Upper lobe of right lung (tissue), 1 donor: ENCODE measurements at places on chromosomes 4 and X.

DNA sequence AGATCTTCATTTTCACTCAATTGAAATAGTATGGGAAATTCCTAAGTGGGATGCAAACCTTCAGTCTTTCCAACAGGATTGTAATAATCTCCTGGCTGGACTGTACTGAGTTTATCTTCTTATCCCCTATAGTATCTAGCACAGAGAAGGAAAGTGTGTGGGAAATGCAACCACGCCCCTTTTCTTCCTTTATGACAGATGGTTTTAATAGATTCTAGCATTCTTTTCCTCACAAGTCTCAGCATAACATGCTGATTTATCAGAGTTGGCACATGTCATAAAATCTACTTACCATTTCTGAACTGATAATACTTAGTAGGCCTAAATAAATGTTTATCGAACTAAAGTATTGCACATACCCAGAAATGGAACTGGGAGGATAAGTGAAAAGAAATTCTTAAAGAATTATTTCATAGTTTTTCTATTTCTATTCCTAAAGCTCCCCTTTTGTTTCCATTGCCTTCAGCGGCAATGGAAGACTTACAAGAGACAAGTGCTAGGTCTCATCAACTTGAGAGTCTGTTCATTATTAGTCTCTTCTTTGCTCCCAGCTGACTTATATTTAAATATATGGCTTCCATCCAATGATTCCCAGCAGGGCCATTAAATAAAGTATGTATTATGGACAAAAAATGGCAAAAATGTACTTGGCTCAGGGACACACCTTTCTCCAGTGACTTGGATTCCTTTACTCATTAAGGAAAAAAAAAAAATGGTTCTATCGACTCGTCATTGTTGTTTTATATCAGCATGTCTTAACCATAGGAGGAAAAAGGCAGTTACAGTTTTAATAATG, 484.5 kb downstream of the IL1RAPL1 start:
- no peak for DNase-seq

DNA sequence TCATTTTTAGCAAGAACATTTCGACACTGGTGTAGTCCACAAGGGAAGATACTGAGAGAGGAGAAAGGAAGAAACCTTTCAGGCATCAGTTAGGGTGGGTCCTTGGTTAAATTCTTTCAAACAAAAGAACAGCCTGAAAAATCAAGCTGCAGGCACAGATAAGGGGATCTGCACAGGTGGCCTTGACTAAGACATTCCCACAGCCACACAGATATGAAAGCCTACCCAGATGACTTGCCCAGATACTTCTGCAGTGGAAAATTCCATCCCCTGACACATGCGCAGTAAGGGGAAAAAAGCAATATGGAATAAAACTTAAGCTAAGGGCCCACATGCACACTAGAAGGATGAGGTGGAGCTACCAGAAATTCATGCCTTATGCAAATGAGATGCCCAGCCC, 8.9 kb upstream of the TMEM165 start:
- no peak for DNase-seq

DNA sequence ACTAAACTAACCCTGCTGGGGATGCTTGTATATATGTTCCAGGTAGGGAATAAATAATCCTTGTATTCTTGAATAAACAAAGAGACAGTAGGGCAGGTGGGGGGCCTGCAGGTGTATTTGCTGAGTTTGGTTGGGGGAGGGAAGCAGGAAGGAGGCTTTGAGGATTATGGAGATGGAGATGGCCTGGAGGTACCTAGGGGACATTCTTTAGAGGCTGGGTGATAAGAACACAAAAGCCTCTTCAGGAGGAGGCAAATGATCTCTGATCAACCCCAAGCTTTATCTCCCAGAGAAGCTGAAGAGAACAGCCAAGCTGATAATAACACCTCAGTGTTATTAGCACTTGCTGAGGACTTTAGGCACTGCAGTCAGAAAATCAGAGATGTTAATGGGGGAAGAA, 187.7 kb downstream of the MGST2 start:
- no peak for DNase-seq

GRCh38 chr4:162499478-162499877, 335.7 kb upstream of the FSTL5 start:
- DNase-seq: no peak

- no peak for DNase-seq
Measured at GRCh38 chr4:140861359-140862176, 105.4 kb upstream of the TBC1D9 start.

- no peak for DNase-seq
Measured at GRCh38 chr4:26858035-26858918, 2.4 kb upstream of the STIM2 start.

GRCh38 chr4:139798456-139798855, 132.8 kb downstream of the MGST2 start:
- no peak for DNase-seq

DNA sequence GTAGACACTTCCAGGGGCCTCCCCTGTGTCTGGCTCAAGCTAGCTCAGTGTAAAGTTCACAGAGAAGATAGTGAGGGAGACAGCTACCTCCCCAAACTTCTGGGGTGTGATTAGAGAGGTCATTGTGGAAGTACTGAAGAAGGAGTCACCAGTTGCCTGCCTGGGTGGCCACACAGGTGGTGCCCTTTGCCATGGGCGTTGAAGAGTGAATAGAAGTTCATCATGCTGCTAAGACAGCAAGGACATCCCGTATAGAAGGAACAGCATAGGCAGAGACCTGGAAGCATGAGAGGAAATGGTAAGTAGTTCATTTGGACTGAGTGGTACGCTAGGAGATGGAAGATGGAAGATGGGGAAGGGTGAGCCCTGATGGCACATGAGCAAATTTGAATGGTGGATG, 110.1 kb downstream of the PJA1 start:
- no peak for DNase-seq

DNA sequence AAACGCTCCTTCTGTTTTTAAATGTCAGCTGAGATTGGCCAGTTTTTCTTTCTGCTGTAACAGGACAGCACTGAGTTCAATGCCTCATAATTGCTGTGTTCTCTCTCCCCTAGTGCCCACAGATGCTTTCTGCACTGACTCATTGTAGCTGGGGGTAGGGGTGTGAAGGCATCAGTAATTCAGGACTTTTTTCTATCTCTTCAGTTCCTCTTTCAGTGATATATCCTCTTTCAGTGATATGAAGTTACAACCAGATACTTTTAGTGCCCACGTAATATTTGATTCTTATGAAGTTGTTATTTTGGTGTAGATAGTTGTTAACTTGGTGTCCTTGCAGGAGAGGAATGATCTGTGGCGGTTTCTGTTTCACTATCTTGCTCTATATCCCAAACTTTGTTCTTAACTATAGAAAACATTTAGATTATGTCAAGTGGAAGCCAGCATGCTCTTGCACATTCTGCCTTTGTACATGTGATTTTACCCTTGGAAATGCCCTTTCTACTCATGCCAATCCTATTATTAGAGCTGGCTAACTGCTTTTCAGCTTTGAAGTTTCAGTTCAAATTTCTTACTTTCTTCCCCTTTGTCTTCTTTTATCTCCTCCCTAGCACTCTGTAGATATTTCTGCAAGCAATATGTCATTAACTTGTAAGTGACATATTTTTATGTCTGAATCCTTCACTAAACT, 1258.4 kb downstream of the FAM133A start:
- DNase-seq: no peak

GRCh38 chr4:170666909-170667308, 577.2 kb upstream of the AADAT start:
- no peak for DNase-seq

- no peak for DNase-seq
Measured at GRCh38 chr4:88014386-88014905, 7.0 kb downstream of the PKD2 start.

DNA sequence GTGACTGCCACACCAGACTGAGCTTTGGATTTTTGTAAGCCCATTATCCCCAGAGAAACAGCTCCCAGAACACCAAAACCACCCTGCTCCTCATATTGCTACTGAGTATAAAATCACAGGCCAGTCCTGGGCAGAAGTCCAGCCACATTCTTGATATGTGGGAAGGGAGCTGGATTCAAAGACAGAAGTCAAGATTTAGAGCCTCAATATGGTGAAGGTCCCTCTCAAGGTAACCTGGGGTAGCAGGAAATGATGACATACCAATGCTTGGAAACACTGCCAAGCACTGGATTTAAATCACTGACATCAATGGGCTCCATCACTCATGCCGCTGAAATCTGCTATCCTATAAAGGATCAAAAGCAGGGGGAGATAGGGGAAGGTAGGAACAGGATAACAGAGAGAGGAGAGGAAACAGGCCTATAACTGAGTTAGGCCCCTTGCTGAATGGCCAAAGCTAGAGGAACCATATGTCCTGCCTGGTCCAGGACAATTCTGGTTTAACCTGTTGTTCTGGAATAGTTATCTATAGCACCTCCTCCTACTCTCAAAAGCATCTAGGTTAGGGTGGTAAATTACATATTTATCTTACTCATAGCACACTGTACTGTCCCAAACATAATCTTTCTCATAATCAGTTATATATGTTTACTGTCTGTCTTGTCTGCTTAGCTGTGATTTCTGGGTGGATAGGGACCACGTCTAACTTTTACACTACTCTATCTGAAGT, 83.7 kb upstream of the NHS start:
- no peak for DNase-seq

- peak; percentile 32 for DNase-seq
Measured at GRCh38 chr4:1242506-1243450, 6.2 kb downstream of the CTBP1 start.

- DNase-seq: no peak
Measured at GRCh38 chr4:116073051-116073450, 959.6 kb upstream of the NDST4 start.

DNA sequence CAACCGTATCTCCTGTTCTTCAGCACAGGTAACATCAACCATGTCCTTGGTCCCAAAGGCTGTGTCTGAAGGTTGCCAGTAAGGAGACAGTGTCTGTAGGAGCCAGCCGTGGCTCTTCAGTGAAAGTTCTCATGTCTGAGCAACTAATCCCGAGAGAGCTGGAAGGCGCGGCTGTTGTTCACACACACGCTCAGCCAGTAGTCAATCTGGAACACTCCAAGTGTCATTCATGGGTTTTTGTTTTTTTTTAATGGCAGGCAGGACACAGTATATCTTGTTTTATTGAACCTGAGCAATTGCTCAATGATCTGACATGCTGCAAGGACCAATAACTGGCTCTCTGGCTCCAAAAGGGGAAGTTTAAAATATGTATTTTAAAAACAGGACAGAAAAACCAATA, 48.4 kb upstream of the MAP3K15 start:
- DNase-seq: no peak

DNA sequence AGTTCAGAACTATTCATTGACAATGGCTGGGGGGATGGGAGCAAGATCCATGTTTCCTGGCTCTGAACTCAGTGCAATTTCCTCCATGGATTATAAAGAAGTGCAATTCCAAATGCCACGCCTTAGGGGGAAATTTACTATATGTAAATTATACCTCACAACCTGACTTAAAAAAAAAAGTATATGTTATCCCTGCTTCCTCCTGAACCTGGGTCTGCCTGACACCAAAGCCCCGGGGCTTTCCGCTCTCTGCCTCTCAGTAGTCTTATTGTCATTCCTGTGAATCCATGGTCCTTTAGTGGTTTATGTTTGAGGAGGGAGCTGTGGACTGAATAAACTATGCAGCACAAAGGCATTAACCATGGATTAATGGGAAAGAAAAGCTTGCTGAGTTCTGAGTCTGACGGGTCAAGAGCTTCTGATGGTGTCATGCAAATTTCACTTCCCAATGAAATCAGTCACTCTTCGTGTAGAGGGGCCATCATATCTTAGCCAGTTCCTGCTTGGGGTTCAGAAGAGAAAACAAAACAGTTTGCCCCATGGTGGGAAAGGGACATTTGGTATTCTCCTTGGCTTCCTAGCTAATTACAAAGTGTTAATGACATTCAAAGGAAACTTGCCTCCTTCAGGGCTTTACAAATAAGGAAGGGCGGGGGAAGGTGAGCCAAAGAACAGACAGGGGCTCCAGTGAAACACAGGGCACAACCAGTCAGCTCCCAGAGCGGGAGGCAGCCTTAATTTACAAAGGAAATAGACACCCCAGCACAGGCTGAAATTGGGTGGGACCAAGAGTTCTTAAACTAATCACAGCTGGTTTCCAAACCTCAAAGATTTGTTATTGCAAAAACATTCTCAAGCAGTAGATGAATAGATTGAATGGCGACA, 14.3 kb downstream of the FAM9C start:
- DNase-seq: no peak

- DNase-seq: peak; percentile 75
Measured at GRCh38 chr4:42570221-42570620, 86.7 kb downstream of the ATP8A1 start.

DNA sequence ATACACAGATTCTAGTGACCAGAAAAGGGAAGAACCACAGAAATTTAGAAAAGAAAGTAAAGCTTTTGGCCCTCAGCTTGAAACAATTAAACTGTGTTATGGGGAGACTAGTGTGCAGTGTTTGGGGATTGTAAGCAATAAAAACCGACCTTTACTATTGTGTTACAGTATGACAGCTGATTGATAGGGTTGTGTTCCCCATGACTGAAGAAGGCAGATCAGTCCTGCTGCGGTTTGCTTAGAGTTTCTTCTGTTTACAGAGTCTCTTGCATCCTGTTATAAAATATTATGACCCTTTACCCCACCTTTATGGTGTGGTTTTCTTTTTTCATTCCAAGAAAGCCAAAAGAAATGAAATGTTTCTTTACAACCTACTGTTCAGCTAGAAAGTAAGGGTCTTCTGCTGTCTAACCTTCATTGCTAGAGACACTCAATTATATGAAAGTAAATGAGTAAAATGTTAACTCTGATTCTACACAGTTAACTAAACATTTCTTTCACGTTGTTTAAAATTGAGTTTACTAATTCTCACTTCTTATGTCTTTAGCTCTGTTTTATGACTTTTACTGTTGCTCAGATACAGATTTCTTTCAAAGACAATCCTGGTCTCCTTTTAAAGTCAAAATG, 18.1 kb downstream of the CHIC1 start:
- DNase-seq: no peak

DNA sequence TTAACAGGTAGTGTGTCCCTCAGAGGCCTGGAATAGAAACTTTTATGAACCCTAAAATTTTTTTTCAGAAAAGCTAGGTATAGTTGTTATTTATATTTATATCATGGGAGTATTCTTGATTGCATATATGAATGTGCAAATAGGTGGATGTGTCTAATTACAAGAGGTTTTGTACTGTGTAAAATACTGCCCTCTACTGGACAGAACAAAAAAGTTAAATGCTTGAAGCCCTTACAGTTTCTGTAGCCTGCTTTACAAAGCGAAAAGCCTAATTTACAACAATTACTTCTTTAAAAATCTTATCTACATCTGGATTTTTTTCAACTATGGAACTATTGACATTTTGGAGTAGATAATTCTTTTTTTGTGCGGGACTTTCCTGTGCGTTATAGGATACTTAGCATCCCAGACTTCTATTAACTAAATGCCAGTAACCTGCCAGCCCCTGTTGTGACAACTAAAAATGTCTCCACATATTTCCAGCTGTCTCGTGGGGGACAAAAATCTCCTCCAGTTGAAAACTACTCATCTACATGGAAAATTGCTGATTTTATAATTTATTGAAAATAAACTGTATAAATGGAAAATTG, 35.1 kb downstream of the ENPEP start:
- no peak for DNase-seq

DNA sequence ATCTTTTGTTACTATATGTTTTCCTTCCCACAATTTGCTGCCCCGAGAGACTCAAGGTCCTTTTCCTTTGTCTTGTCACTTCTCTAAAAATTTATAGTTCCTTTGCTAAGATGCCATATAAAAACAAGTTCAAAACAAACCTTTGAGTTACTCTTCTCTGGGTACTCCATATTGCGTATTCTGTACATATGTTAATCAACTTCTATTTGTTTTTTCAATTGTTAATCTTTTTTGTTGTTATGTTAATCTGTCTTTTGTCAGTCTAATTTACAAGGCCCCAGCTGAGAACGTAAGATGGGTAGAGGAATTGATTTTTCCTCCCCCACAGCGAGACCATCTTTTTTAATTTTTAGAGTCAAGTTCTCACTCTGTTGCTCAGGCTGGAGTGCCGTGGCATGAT, 7.2 kb upstream of the PPEF2 start:
- no peak for DNase-seq
